ENCODE measurements at places on chromosomes 12 and 14.

- DNase-seq = no peak
These were observed 34.6 kb downstream of the GIT2 start for GRCh38 chr12:109961612-109962011.

GRCh38 chr14:22878271-22879246 is 4.5 kb upstream of the REM2 start:
- no peak for DNase-seq

GRCh38 chr14:86712176-86712575 is 1182.2 kb downstream of the FLRT2 start:
- no peak for DNase-seq

GRCh38 chr12:2890001-2890387 is 697 bp upstream of the TULP3 start:
- no peak for DNase-seq

DNA sequence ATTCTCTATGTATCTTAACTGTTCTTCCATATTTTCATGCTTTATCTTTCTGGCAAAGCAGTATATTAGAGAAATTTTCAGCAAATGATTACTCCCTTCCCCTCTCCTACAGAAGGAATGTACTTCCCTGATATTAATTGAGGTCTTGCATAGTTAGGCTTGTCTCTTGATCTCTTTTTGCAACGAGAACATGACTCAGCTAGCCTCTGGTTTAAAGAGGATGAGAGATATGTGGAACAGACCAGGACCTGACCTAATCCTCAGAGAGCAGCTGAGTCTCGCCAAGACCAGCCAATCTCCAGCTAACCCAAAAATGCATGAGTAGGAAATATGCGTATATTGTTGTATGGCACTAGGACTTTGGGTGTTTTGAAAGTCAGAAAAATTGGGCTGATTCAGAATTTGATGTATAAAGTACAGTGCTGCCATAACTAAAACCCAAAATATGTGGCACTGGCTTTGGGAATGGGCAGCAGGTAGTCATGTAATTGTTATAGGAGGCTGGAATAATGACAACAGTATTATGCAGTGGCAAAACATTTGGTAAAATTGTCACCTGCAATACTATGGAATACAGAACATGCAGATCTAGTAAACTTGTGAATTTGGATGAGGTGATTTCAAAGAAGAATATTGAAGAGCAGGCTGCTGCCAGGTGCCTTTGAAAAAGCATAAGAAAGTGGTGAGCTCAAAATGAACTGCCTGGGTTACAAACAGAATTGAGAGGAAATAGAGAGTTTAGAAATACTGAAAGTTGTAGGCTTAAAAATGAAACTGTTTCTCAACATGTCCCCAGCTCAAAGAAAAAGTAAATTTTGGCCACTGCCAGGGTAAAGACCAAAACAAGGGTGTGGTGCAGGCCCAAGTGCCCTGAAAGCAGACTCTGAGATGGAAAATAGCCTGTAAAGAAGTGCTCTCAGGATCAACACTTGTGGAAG is 9.3 kb upstream of the USP15 start:
- DNase-seq = no peak

GRCh38 chr14:60632777-60633176 is 16.5 kb downstream of the SIX1 start:
- no peak for DNase-seq

DNA sequence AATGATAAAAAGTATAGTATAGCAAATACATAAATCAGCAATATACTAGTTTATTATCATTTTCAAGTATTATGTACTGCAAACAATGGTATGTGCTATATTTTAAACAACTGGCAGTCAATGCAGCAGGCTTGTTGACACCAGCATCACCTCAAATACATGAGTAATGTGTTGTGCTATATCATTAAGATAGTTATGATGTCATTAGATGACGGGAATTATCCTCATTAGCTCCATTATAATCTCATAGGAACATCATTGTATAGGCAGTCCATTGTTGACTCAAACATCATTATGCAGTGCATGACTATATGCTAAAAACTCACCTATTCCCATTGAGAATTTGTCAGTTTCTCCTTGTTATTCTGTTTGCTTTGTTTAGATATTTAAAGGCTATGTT is 85.4 kb downstream of the PRKD1 start:
- no peak for DNase-seq

- peak; percentile 31 for DNase-seq
These were observed 55.0 kb downstream of the PHETA1 start for GRCh38 chr12:111313833-111314259.

GRCh38 chr12:52515927-52516831 is 4.0 kb downstream of the KRT5 start:
- DNase-seq = no peak

- DNase-seq = no peak
These were observed 54.5 kb downstream of the PDZRN4 start for GRCh38 chr12:41242603-41243002.

Data from substantia nigra (tissue), 51 donors.